Activated CD4-positive, alpha-beta memory T cell treated with anti-CD3 and anti-CD28 coated beads, Interleukin-2, amount 10 ng/mL, durations not matched to agents 7 days and 5 days (primary cell): ENCODE measurements at places on chromosomes 12 and 14. TPM values are rescaled to one million over a fixed set of nuclear protein-coding genes. Genes with fewer than 3 reads are reported as not detected.
A peak's percentile ranks its signal among the peaks of the same experiment; 100 is the strongest.

GRCh38 chr14:71932229-71932981 is at the start of gene RGS6:
Gene RGS6, plus strand, starts transcription at chr14:71932429.
- peak; percentile 23 for DNase-seq

GRCh38 chr14:74882103-74882920 is 596 bp downstream of the DLST start:
- DNase-seq: peak; percentile 66

DNA sequence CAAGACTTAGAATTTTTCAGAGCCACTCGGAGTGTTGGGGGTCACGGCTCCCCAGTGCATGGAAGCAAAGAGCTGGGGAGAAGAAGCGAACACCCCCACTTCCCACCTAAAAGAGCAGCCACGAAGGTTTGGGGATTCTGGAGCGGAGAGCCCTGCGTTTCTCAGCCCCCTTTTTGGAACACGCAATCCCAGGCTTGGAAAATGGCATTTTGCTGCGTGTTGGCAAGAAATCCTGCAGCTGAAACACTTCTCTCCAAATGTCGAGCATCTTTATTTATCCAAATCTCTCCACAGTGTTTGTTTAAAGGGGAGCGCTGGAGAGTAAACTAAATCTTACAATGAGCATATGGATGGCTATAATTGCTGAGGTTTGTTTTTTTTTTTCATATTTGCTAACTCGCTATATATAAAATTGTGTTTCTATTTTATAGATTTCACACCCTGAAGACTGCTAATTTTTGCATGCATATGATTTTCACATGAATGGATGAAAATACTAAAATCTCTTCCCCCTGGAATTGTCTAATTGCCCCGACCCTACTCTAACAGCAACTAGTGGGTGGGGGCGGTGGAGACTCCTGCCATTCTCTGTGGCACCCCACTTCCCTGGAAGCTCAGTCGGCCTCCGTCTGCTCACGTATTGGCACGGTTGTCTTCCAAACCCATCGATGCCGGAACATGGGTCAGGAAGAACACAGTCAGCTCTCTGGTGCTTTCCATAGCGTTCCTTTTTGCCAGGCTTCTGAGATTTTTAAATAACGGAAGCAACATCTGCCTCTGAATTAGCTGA is 120.5 kb downstream of the GCH1 start:
- no peak for DNase-seq

GRCh38 chr12:89864411-89864810 is 155.8 kb upstream of the ATP2B1 start:
- no peak for DNase-seq

DNA sequence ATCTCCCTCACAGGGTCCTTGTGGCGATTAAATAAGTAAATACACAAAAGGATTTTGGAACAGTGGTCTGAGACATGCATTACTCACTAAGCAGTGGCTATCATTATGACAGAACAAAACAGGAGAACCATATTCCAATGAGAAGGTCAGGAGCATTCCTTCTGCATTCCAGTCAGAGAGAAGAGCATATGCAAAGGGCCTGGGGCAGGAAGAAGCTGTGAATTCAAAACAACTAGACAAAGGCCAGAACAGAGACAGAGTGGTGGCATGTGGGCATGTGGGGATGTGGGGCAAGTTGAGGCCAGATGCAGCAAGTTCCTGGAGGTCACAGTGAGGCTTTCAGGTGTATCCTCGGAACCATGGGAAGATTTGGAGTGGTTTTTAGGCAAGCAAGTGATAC is 70.1 kb upstream of the VRK1 start:
- DNase-seq: no peak

- DNase-seq: peak; percentile 47
These were observed at the start of gene BEGAIN for GRCh38 chr14:100587086-100587762. Gene BEGAIN, minus strand, starts transcription at chr14:100587417. Its CDS starts 127 bp downstream, at chr14:100587290.

DNA sequence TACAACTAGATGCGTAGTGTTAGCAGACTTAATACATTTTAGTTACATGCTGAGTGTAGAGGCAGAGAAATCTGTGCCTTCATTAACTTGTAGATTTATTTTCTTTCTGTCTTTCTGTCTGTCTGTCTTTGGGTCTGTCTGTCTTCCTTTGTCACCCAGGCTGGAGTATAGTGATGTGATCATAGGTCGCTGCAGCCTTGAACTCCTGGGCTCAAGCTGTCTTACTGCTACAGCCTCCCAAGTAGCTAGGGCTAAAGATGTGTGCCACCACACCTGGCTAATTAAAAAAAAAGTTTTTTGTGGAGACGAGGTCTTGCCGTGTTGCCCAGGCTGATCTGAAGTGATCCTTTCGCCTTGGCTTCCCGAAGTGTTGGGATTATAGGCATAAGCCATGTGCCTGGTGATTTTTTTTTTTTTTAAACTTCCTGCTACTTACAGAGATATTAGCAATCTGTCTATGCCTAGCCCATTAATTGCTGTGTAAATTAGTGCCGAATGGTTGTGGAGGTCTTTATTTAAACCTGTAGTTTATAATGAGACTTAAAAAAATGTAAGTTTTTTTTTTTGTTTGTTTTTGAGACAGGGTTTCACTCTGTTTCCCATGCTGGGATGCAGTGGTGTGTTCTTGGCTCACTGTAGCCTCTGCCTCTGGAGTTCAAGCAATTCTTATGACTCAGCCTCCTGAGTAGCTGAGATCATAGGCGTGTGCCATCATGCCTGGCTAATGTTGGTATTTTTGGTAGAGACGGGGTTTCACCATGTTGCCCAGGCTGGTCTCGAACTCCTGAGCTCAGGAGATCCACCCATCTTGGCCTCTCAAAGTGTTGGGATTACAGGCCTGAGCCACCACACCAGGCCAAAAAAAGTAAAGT is 22.8 kb downstream of the ERC1 start:
- DNase-seq: no peak

DNA sequence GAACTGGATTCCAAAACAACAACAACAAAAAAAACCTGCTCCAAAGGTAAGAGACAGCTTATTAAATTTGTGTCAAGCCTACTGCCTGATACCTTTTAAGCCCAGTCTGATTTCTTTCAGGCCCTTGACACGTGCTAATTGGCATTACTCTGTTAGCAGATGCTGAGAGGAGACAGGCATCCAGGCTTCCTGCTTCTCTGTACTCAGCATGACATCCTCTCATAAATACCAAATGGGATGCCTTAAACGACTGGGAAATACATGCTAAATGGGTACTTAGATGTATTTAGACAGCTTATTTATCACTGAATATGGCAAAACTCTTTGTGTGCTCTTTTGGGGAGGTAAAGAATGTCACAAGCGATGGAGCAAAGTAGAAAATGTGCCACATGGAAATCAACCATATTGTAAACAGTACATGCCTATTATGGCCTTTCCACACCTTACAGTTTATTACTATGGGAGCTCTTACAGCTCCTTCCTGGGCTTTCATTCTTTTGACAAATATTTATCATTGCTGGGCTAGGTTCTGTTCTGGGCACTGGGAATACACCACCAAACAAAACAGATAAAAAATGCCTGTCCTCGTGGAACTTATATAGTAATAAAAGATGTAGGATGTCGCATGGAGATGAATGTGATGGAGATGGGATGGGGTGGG is 11.5 kb upstream of the PCED1B start:
- DNase-seq: no peak

- DNase-seq: no peak
These were observed 294.3 kb upstream of the MGAT4C start for GRCh38 chr12:86550218-86551145.

DNA sequence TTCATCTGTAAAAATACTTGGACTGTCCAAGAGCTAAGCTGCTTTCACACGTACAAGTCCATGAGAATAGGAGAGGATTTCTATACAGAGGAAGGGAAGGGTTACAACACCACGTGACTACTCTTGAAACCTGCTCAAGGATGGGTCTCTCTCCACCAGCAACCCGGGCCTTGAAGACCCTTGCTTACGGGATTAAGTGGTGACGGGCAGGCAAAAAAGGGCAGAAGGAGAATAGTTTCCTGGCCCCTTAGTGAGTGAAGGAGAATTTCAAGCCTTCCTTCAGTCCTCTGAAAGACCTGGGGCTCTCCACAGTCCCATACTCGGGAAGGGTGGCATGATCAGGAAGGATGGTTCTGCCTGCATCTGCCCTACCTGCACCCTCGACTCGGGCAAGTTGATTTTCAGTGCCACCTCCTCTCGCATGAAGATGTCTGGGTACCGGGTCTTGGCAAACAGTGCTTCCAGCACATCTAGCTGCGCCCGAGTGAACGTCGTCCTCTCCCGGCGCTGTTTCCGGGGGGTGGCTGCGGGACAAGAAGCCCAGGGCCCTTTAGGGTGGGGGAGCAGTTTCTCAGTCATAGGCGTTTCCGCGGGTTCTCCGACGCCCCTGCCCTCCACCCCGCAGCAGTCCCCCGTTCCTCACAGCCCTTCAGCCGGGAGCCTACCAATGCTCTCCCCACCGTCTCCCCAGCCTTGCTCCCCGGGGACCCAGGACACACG is 6.3 kb downstream of the OTX2 start:
- no peak for DNase-seq

DNA sequence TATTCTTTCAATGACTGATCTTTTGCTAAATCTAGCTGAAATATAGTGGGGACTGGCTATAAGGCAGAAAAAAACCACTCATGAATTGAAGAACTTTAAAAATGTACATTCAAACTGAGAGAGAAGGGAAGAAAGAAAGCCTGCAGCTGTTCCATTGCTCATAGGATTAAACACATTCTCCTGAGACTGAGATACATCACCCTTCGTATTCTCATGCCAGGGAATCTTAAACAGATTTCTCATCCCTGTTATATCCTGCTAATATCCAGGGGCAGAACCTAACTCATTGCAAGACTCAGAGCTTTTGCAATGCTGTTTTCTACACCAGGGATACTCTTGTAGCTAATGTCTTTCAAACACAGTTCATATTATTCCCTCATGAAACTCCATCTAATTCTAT is 67.2 kb upstream of the ACSS3 start:
- DNase-seq: no peak

DNA sequence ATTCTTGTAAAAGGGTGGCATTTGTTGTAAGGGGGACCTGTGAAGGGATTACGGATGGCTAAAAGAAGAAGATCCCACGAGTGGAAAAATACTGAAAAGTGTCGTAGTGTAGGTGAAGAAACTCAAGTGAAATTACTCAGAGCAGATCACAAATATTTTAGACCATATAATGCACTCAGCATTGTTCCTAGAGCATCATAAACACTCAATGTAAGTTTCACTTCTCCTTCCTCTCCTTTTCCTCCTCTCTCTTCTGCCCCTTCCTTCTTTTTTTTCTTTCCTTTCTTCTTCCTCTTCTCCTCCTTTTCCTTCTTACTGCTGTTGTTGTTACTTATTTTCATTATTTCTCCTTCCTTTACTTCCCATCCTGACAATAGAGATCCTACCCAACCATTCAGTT is 445.6 kb downstream of the ADAMTS20 start:
- no peak for DNase-seq

- no peak for DNase-seq
These were observed 420.2 kb upstream of the TBX3 start for GRCh38 chr12:115103884-115104883.

DNA sequence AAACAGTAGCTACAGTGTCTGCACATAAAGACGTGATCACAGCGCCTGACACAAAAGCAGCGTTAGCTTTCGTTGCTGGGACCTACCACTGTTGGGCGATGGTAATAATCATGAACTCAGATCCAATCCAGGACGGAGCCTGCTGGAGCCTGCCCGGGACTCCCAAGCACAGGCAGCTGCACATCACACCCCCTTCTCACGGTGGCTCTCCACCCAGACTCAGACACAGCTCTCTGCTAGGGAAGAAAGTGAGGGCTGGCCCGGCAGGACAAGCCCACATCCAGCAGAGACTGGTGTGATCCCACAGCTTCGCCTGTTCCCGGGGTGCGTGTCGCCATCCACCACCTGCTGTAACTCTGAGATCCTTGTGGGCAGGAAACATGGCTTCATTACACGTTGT is 49.9 kb upstream of the FOXN3 start:
- DNase-seq: no peak

- no peak for DNase-seq
These were observed 333.5 kb downstream of the NAV3 start for GRCh38 chr12:78164154-78164553.

DNA sequence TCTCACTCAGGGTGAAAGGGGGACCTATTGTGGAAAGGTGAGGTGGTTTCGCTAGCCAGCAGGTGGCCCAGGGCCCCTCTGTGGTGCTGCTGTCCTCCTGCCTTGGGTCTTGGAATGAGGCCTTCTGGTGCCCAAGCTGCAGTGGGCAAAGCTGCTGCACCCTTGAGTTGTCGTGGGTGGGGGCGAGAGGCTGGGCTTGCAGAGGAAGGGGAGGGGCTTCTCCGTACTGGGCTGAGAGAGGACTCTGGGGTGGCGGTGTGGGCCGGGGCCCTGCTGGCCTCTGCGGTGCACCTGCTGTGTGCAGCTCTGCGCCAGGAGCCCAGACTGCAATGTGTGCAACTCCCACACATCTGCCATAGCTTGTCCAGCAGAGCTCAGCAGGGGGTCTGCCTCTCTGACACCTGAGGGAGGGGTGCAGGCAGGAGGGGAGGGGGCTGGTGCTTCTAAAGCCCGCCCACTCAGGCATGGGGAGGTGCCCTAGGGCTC is 145.8 kb downstream of the KIF26A start:
- no peak for DNase-seq

DNA sequence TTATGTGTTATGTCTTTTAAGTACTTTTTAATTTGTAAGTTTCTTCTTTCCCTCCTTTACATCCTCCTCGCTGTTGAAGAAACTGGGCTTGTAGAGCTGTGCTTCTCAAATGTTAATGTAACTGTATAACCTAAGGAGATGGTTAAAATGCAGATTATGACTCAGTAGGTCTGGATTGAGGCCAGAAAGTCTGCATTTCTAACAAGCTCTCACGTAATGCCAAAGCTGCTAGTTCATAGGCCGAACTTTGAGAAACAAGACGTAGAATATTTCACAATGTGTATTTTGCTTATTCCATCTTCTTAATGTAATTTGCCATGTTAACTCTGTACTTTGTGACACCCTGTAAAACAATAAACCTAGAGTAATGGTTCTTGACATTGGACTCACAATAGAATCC is 193.3 kb upstream of the SYT1 start:
- DNase-seq: no peak

- DNase-seq: no peak
These were observed 17.0 kb upstream of the BCL7A start for GRCh38 chr12:122004633-122005071.

DNA sequence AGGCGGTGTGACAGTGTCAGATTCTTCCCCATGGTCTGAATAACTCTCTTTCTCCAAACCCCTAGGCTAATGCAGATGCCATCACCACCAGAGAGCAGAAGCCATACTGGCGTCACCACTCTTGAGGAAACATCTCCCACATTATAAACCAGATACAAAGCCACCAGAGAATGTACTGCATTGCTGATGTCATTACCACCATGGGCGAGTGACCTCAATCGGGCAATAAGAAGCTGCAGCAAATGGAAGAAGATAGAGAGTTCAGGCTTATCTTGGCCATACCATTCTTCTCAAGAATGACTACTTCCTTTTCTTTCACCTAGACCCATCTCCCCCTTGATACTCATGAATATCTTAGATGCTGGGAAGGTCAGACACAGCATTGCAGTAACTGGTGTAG is 1157.2 kb downstream of the TMEM121 start:
- no peak for DNase-seq

GRCh38 chr12:66599816-66600215 is 79.1 kb downstream of the GRIP1 start:
- DNase-seq: no peak

The ZC3H10 gene
- 10.3 TPM for total RNA-seq

The KRT77 gene
- not detected for total RNA-seq

The SMIM41 gene
- total RNA-seq: not detected

The LRFN5 gene
- not detected for total RNA-seq

The NOXRED1 gene
- total RNA-seq: 0.35 TPM
